ENCODE measurements at places on chromosomes 12 and 14.
A peak's percentile ranks its signal among the peaks of the same experiment; 100 is the strongest.

GRCh38 chr14:58871573-58871972 lies 233.8 kb downstream of the DACT1 start:
- no peak for DNase-seq

DNA sequence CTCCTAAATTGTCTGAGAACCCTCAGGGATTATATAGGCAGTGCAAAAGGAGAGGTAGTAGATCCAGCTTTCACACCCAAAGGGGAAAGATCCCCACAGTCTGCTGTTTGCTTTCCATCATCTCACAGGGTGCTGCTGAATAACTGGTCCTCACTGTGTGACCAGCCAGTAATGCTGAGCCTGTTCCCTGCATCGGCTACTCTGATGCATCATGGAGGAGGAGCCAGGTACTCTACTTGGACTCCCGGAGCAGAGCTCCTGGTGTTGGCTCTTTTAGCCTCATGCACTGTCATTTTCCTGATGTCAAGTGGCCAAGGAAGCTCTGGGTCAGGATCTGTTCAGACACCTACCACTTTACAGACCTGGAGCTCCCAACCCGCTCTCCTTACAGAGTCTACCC lies 127.4 kb upstream of the ATF1 start:
- DNase-seq: no peak

DNA sequence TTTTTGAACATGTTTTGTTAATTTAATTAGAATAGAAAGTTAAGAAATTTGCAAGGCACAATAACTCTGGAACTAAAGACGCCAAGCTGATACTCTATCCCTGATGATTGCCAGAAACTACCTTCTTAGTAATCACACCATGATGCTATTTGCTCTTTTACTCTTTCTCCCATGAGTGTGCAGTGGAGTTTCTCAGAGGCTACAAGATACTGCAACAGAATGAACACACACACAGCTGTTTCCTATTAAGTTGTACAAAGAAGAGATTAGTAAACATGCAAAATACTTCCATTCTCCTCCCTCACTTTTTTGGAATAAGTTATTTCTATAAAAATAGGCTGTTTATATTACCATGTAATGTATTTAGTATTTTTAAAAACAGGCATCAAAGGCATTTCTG lies 1367.5 kb downstream of the AACS start:
- no peak for DNase-seq

GRCh38 chr12:67966560-67966959 lies 22.7 kb upstream of the IFNG-AS1 start:
- no peak for DNase-seq

DNA sequence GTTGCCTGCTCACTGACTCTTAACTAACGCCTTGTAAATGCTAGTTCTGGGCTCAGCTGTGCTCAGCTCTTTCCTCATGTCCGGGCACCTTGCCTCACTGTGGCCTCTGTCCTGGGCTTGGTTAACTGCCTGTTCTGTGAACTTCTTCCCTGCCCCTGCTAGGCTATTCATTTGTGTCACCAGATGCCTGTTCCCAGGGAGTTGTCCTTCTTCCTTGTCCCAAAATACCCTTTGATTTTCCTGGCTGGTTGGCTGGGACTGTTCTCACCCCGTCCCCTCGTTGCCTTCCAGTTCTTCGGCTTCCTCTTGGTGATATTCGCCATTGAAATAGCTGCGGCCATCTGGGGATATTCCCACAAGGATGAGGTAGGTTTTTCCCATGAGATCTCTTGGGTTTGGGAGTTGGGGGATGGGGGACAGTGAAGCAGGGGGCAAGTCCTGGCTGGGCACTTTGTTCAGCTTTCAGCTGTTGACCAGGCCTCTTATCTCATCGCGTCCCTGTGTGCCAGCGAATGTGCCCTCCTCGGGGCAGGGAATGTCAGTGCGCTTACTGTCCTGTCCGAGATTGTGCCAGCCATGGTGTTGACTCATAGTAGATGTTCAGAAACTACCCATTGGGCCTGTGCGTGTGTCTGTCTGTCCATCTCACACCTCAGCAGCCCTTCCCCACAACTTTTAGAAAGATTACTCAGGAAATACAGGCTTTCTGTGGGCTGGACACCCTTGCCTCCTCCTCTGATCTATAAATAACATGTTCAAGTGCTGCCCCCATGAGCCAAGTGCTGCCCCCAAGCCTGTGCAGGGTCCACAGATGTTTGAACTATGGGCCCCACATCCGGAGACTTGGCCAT lies 33.1 kb downstream of the CD9 start:
- peak; percentile 24 for DNase-seq

- DNase-seq: no peak
Observed at GRCh38 chr12:91947459-91947858, 198.2 kb downstream of the BTG1 start.

GRCh38 chr12:56900583-56900982 lies 33.6 kb downstream of the SDR9C7 start:
- no peak for DNase-seq

DNA sequence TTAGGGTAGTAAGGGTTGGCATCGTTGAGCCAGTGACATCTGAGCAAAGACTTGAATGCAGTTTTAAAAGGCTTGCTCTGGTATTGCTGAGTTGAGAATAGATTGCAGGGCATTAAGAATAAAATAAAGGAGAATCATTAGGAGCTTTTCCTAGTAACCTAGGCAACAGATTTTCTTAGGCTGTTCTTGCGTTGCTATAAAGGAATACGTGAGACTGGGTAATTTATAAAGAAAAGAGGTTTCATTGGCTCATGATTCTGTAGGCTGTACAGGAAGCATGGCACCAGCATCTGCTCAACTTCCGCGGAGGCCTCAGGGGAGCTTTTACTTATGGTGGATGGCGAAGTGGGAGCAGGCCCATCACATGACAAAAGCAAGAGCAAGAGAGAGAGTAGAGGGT lies 97.4 kb downstream of the RAD51B start:
- no peak for DNase-seq
